SJSA1 (cell line): ENCODE measurements at places on chromosomes 12 and 14. TPM values are rescaled to one million over a fixed set of nuclear protein-coding genes. Genes with fewer than 3 reads are reported as not detected.
A peak's percentile ranks its signal among the peaks of the same experiment; 100 is the strongest.

DNA sequence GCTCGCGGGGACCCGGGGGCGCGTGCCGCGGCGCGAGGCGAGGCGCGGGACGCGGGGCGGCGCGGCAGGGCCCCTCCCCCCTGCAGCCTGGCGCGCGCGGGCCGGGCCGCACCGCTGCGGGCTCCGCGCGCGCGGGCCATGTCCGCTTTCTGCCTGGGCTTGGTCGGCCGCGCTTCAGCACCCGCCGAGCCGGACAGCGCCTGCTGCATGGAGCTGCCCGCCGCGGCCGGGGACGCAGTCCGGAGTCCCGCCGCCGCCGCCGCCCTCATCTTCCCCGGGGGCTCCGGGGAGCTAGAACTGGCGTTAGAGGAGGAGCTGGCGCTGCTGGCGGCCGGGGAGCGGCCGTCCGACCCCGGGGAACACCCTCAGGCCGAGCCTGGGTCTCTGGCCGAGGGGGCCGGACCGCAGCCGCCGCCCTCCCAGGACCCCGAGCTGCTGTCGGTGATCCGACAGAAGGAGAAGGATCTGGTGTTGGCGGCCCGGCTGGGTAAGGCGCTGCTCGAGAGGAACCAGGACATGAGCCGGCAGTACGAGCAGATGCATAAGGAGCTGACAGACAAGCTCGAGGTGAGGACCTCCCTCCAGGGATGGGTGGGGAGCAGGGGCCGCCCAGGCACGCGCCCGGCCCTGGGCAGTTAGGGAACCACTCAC lies 820 bp downstream of the BICDL1 start:
- peaks cover 45% of the 10 kb centered on the region for H3K27me3 ChIP-seq
- no peak overlapping the region for H3K27ac ChIP-seq
- peak overlapping the region; percentile 17 for H3K4me3 ChIP-seq
- peak; percentile 68 for DNase-seq
- H3K4me1 ChIP-seq = peaks cover 15% of the 10 kb centered on the region

GRCh38 chr14:54502602-54503001 lies 7.1 kb upstream of the CGRRF1 start:
- H3K27me3 ChIP-seq = no peaks in the 10 kb centered on the region
- no peak overlapping the region for H3K27ac ChIP-seq
- no peaks in the 10 kb centered on the region; the same call in 1 of the 2 replicates for H3K4me1 ChIP-seq
- H3K36me3 ChIP-seq = no peaks in the 10 kb centered on the region
- H3K4me3 ChIP-seq = no peak overlapping the region
- no peak for DNase-seq

DNA sequence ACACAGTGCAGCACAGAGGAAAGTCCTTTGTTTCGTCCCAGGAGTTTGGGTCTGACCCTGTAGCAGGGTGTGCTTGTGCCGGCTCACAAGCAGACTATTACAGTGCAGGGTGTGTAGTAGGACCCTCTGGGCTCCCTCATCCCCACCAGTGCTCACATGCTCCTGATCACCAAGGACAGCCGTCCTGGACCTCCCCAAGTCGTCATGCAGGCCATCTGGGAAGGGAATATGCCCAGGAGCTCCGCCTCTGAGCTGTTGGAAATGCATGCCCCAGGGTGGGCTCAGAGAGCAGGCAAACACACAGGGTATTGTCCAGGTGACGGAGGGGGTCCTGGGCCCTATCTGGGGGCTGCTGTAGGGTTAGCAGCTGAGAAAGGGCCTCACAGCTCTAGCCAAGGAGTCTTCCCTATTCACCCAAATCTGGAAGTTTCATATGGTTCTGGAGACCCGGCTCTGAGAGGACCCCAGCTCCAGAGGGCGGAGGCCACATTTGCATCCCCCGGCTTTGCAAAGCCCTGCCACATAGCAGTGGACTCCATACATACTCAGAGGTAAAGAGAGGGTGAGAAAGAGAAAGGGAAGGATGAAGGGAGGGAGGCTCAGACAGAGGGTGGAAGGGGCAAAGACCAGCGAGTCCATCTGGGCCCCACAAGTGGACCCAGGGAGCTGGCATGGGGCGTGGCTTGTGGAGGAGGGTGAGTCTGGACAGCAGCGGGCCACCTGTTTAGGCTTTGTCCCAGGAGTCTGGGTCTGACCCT lies 53.5 kb upstream of the PPP2R5C start:
- peaks cover 4% of the 10 kb centered on the region; the same call in 1 of the 2 replicates for H3K4me1 ChIP-seq
- no peak for DNase-seq
- no peaks in the 10 kb centered on the region for H3K27me3 ChIP-seq
- no peaks in the 10 kb centered on the region for H3K36me3 ChIP-seq
- H3K4me3 ChIP-seq = no peak overlapping the region

Gene DNAI7
- 0.88 and 1.2 TPM in 2 replicates for total RNA-seq

Gene MSI1
- not detected in 2 replicates for total RNA-seq

Gene NKX2-1
- not detected in 2 replicates for total RNA-seq

- no peak overlapping the region for H3K4me3 ChIP-seq
- no peaks in the 10 kb centered on the region for H3K4me1 ChIP-seq
- DNase-seq = no peak
- no peaks in the 10 kb centered on the region for H3K27me3 ChIP-seq
- H3K36me3 ChIP-seq = no peaks in the 10 kb centered on the region
- no peak overlapping the region for H3K27ac ChIP-seq
Observed at GRCh38 chr12:32516230-32516629, 116.9 kb downstream of the FGD4 start.

DNA sequence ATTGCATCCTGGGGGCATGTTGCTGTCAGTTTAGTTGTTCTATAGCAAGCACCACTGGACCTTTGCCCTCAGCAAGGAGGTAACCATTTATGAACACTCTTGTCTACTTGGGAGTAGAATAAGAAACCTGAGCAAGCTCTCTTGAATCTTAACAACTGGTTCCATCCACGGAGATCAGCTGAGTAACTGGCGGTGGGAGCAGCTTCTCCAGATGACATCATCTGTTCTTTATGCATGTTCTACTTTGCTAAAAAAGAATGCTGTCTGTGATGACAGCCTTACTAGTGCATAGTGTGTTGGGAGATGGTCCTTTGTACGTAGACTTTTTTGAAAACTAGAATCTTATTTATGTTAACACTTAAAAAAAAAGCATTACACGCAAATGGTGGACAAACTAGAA lies 17.7 kb downstream of the SLC4A8 start:
- no peak overlapping the region for H3K27ac ChIP-seq
- H3K27me3 ChIP-seq = no peaks in the 10 kb centered on the region
- no peaks in the 10 kb centered on the region for H3K36me3 ChIP-seq
- peaks cover 8% of the 10 kb centered on the region for H3K4me1 ChIP-seq

DNA sequence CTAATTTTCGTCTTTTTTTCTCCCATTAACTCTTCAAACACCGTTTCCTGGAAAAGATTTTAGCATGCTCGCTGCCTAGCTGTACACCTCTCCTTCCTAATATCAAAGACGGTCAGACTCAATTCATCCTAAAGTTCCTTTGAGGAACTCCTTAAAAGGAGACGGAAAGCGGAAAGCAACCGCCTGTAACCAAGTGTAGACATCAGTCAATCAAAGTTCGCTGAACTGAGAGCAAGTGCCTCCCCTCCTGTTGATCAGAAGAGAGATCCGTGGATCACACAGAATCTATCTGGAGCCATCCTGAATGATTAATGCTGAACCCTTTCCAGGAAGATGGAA lies 412 bp upstream of the TEP1 start:
- H3K36me3 ChIP-seq = no peaks in the 10 kb centered on the region
- H3K4me1 ChIP-seq = peaks cover 10% of the 10 kb centered on the region
- H3K4me3 ChIP-seq = peak overlapping the region; percentile 68
- peak overlapping the region; percentile 53; the same call in 1 of the 2 replicates for H3K27ac ChIP-seq

DNA sequence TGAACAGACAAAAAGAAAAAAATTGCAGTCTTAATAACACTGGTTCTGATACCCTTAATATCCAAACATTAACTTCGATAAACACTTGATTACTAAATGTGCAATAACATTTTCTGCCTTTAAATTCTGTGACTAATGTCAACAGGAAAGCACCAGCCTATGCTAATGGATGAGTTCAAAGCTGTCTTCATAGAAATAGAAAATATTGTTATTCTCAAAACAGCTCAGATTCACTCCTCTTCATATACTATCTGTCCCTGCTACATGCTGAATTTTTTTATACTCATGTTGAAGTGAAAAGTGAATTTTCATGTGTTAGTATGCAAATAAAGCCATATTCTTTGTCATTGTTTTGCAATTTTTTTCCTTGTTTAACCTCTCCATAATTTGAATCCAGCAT lies 13.9 kb downstream of the TAS2R43 start:
- no peaks in the 10 kb centered on the region for H3K36me3 ChIP-seq
- DNase-seq = no peak
- no peaks in the 10 kb centered on the region for H3K27me3 ChIP-seq
- H3K4me1 ChIP-seq = no peaks in the 10 kb centered on the region

DNA sequence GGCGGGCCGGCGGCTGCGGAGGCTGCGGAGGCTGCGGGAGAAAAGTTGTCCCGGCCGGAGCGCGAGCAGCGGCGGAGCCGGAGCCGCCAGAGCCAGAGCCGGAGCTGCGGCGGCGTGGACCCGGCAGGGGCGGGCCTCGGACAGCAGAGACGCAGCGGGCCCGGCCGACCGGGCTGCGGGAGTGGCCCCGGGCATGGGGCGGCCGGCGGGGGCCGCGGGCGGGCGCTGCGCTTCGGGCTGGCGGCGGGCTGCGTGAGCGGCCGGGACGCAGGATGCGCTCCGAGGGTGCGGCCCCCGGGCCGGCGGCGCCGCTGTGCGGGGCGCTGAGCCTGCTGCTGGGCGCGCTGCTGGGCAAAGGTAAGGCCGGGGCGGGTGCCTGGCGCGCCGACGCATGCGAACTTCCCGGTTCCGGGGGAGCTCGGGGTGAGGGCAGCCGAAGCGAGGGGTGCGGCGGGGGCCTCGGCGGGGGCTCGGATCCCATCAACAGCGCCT lies at the start of gene TMEM132C:
Gene TMEM132C (plus strand): TSS at position 40 of the 492 bp plus-strand sequence. CDS start 233 bp downstream, at position 273.
- H3K27me3 ChIP-seq = no peaks in the 10 kb centered on the region
- no peak for DNase-seq
- H3K27ac ChIP-seq = no peak within 1 kb of the TSS
- H3K4me3 ChIP-seq = no peak within 1 kb of the TSS
- H3K36me3 ChIP-seq = no peaks in the 10 kb centered on the region
- no peaks in the 10 kb centered on the region for H3K4me1 ChIP-seq

GRCh38 chr14:89719366-89720075 lies 235.0 kb downstream of the EFCAB11 start:
- DNase-seq = peak; percentile 6
- no peak overlapping the region for H3K4me3 ChIP-seq
- H3K36me3 ChIP-seq = no peaks in the 10 kb centered on the region
- H3K27ac ChIP-seq = no peak overlapping the region
- peaks cover 2% of the 10 kb centered on the region; the same call in 1 of the 2 replicates for H3K4me1 ChIP-seq
- H3K27me3 ChIP-seq = no peaks in the 10 kb centered on the region; the same call in 1 of the 2 replicates

Gene AJUBA
- 116 and 125 TPM in 2 replicates for total RNA-seq

DNA sequence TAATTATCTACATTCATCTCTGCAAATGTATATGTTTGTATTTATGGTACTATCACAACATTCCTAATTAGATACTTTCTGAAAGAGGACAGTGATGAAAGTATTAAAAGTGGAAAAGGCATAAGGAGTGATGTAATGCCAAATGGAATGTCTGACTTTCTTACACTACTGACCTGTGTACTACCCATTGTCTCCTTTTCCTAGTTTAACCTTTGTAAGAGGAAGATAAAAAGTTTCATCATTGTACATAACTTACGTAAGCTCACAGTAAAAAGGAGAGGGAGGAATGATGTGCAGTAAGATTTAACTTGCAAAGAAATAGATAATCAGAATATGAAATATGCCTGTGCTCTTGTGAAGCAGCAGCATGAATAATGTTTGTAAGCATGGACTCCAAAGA lies 55.9 kb downstream of the SOX5 start:
- no peak overlapping the region for H3K4me3 ChIP-seq
- no peak overlapping the region for H3K27ac ChIP-seq
- no peaks in the 10 kb centered on the region for H3K27me3 ChIP-seq
- H3K36me3 ChIP-seq = no peaks in the 10 kb centered on the region
- DNase-seq = no peak

Gene AGAP2
- 0.78 and 0.89 TPM in 2 replicates for total RNA-seq

DNA sequence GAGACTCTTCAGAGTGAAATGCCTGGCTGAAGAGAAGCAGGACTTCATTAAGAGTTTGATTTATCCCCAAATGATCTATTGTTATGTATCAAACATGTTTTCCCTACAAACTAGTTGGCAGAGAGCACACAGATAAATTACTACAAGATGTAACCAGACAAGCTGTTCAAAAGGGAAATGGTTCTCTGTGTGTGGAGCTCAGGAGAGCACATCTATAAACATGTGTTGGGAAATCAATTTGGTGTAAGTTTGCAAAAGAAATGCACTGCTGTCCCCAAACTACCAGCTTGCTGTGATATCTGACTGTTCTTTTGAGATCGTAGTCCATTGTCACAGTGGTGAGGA lies 159.2 kb downstream of the PAH start:
- H3K36me3 ChIP-seq = no peaks in the 10 kb centered on the region
- DNase-seq = no peak
- H3K27ac ChIP-seq = no peak overlapping the region
- H3K27me3 ChIP-seq = no peaks in the 10 kb centered on the region; the same call in 1 of the 2 replicates

Gene RNASE2
- total RNA-seq = not detected in 2 replicates

Gene ASPG
- total RNA-seq = not detected in 2 replicates

Gene EVL
- total RNA-seq = 10.8 and 11.0 TPM in 2 replicates

DNA sequence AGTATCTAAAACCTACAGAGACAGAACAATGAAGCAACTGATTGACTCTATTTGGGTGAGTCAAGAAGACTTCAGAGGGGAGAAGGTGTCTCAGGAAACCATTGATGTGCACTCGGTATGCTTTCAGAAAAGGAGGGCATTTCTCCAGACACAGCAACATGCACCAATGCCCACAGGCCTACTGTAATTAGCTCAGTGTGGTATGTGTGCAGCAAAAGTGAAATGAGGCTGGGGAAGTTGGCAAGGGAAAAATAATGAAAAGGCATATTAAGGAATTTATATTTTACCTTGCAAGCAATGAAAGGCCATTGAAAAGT lies 158.4 kb upstream of the GRIP1 start:
- no peak for DNase-seq
- no peaks in the 10 kb centered on the region for H3K36me3 ChIP-seq
- no peak overlapping the region for H3K4me3 ChIP-seq

DNA sequence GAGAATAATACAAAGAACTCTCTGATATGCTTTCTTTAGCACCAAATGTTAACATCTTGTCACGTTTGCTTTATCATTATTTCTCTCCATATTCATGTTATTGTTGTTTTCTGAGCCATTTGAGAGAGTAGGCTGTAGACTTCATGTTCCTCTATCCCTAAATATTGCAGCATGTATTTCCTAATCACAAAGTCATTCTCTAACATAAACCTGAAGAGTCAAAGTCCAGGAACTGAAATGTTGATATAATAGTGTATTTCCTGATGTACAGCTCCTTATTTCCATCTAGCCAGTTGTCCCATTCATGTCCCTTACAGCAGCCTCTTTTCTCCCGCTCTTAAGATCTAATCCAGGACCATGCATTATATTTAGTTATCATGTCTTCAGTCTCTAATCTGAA lies 72.8 kb downstream of the SPATS2 start:
- peaks cover 10% of the 10 kb centered on the region; the same call in 1 of the 2 replicates for H3K36me3 ChIP-seq
- no peak overlapping the region for H3K27ac ChIP-seq
- H3K4me1 ChIP-seq = no peaks in the 10 kb centered on the region
- DNase-seq = no peak
- H3K4me3 ChIP-seq = no peak overlapping the region

Gene OR6C2
- not detected in 2 replicates for total RNA-seq

DNA sequence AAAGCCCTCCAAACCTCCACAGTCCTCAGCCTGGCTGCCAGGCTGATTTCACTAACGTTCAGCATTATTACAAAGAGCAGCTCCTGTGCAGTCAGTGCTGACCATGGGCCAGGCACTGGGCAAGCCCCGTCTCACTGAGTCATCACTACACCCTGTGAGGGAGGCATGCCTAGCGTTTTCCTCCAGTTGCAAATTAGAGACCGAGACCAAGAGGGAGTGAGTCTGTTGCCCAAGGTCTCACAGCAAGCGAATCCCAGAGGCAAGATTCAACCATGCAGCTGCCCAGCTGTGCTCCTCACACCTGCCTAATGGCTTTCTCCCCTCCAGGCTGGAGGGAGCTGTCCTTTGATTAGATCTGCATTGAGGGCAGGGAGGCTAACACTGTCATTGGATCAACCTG lies 229.3 kb upstream of the LHX5 start:
- peaks cover 3% of the 10 kb centered on the region; the same call in 1 of the 2 replicates for H3K4me1 ChIP-seq
- H3K4me3 ChIP-seq = no peak overlapping the region
- H3K27me3 ChIP-seq = peaks cover 8% of the 10 kb centered on the region
- no peaks in the 10 kb centered on the region for H3K36me3 ChIP-seq
